ENCODE measurements at places on chromosomes 16 and 17. TPM values are rescaled to one million over a fixed set of nuclear protein-coding genes. Genes with fewer than 3 reads are reported as not detected.
A peak's percentile ranks its signal among the peaks of the same experiment; 100 is the strongest.

The SLFN11 gene
- total RNA-seq = 13.9 TPM

The TBC1D3C gene
- not detected for total RNA-seq

The GLIS2 gene
- 0.71 TPM for total RNA-seq

The LGALS9B gene
- total RNA-seq = not detected

The CES1 gene
- not detected for total RNA-seq

The ARHGDIG gene
- total RNA-seq = not detected

The HSD17B2 gene
- 2.0 TPM for total RNA-seq

GRCh38 chr16:67346341-67346740 is 19.7 kb downstream of the LRRC36 start:
- no peak for DNase-seq

DNA sequence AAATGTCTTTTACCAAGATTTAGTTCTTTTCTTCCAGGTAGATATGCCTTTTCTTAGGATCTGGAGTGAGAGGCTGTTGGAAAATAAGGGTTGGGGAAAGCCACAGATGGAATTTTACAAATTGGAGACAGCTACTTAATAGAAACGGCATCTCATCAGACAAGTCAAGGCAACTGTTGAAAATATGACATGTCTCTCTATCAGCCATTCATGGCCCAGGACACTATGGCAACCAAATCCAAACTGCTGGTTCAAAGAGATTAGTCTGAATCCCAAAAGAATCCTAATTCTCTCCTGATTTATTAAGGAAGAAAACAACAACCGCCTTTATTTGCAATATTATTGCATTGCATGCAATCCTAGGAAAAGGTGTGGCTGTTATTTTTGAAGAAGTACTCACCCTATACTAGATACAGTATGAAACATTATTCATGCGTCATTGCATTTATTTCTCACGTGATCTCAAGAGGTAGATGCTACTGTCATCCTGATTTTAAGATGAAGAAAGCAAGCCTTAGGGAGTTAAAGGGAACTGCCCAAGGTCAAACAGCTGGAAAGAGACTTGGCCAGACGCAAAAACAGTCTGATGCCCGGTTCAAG is 12.6 kb upstream of the CEP20 start:
- DNase-seq = no peak

DNA sequence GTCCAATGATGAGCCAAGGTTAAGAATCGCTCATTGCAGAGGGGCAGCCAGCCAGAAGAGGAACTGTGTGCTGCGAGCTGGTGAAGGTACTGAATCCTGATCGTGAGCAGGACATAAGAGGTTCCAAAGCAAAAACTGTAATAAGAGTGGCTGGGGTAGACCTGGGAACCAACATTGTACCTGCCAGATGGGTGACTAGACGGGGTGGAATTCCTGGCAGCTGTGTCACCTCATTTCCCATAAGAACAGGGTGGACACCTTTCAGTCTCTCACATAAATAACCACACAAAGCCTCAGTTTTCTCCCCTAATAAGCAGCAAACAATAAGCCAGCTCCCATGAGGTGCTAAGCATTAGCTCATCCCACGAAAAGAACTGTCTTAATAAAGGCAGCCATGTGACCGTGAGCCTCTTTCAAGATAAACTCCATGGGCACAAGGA is 290.3 kb downstream of the SOX9 start:
- DNase-seq = no peak

DNA sequence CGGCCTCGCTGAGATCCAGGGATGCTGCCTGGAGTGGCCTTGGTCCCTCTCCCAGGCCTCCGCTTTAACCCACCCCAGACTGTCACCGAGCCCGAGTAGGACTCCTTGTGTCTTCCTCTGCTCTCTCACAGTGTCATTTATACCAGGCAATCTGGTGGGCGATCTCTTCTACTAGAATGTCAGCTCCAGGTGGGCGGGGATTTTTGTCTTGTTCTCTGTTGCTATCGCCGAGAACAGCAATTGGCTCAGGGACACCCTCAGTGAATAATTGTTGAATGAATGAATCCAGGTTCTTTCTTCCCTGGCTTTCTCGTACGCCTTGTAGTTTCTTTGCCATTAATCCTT is 591 bp downstream of the DHX38 start:
- no peak for DNase-seq

DNA sequence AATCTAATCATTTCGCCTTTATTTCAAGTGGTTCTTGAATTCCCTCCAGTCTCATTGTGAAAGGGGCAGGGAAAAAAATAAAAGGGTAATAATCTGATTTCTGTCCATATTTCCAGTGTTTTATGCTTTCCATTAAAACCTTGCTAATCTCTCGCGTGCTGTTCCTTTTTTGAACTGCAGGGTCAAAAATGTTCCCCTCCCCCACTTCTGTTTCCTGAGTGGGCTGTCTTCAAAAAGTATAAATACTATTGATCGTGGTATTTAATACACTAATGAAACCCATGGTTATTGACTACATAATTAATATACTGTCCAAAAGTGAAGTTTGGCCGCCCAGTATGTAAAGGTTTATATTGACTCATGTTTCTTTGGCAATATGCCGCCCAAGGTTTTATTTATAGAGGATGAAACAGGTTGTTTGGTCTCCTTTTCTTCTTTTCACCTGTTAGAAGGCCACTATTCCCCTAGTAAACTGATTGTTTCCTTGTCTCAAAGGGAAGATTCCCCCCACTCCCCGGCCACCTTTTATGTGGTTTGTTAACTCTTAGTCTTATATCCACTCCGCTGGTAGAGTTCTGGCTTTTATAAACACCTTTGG is 69.7 kb downstream of the RPA1 start:
- no peak for DNase-seq

DNA sequence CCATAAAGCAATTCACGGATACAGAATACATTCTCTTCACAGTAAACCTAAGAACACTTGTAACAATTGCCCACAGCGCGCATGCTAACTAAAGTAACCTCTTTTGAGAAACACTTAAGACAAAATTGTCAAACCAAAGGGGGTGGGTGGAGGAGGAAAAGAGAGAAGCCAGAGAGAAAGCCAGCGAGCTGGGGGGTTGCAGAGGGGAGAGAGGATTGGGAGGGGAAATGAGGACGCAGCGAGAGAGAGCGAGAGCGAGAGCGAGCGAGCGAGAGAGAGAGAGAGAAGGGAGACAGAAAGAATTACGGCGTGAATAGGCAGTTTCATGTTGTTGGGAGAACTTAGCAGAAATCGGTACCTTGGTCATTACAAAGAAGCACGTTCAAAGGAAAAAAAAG is 1.6 kb upstream of the HOXB7 start:
- no peak for DNase-seq

- DNase-seq = no peak
These were observed 395.7 kb upstream of the ASIC2 start for GRCh38 chr17:33688771-33689170.

- DNase-seq = no peak
These were observed 7.0 kb upstream of the CDC42EP4 start for GRCh38 chr17:73318836-73319235.

- peak; percentile 47 for DNase-seq
These were observed 26.9 kb upstream of the ZNF750 start for GRCh38 chr17:82866590-82867191.

GRCh38 chr16:82358161-82358560 is 188.1 kb upstream of the MPHOSPH6 start:
- DNase-seq = no peak

DNA sequence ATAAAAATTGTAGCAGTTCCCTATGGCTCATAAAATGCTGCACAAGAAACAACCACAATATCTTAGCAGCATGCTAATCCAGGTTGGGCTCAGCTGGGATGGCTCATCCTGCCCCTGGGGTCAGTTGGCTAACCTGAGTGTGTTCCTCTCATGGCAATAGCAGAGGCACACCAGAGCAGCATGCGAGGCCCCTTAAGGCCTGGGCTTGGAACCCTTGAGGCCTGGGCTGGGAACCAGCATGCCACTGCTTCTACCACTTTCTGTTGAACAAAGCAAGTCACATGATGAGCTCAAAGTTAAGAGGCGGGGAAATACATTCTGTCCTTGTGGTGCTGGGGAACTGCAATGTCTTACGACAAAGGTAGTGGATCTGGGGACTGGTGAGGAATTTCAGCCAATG is 154.4 kb upstream of the FOXF1 start:
- no peak for DNase-seq

DNA sequence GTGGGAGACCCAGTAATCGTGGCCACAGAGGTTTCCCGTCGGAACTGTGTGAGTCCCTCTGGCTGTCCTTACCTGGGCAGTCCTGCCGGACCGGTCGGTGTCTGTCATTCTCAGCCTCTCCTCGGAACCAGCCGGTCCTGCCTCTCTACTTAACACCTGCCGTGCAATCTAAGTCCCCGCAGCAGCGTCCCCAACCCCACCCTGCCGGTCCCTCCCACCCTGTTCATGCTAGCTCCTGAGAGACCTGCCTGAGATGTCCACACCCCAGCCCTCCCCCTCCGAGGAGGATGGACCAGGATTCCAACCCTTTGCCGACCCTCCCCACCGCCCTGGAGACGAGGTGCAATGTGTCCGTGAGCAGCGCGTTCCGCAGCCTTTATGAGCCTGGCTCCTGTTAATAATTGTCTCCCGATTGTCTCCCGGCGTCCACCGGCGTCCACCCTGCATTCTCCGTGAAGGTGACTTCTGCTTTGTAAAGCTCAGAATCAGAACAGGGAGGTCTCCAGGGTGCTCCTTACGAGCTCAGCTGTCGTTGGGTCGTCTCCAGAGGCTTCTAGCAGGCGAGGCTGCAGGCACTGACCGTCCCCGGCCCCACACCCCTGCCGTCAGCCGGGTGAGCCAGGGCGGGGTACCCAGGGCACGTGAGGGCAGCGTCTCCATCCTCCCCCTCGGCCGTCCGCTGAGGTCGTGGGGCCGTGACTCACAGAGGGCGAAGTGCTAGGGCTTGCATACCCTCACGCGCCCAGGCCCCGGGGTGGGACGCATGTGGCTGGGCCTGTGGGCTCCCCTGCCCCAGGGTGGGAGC is 10.1 kb downstream of the METRNL start:
- DNase-seq = no peak

DNA sequence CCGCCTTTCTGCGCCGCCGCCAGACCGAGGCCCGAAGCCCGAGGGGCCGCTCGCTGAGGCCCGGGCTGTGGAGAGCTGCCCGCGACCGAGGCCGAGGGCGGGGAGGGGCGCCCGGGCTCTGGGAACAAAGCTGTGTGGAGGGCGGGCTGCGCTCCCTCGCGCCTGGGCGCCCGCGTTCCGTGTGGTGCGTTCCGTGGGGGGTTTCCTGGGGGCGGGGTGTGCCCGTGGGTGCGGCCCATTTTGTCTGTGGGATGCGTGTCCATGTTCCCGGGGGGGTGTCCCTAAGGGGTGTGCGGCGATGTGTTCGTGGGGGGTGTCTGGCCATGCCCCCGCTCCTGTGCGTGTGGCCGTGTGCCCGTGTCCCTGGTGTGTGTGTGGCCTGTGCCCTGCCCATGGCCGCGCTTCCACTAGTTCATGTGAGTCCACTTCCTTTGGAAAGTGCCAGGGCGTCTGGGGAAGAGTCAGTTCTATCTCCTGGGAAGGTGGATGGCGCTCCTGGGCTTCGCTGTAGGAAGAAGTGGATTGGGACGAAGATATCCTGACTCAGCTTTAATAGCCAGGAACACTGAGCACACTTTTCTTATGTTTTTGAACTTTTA is 520 bp downstream of the JPT2 start:
- peak; percentile 83 for DNase-seq

GRCh38 chr17:67390646-67391361 is 13.7 kb downstream of the PITPNC1 start:
- DNase-seq = peak; percentile 86

DNA sequence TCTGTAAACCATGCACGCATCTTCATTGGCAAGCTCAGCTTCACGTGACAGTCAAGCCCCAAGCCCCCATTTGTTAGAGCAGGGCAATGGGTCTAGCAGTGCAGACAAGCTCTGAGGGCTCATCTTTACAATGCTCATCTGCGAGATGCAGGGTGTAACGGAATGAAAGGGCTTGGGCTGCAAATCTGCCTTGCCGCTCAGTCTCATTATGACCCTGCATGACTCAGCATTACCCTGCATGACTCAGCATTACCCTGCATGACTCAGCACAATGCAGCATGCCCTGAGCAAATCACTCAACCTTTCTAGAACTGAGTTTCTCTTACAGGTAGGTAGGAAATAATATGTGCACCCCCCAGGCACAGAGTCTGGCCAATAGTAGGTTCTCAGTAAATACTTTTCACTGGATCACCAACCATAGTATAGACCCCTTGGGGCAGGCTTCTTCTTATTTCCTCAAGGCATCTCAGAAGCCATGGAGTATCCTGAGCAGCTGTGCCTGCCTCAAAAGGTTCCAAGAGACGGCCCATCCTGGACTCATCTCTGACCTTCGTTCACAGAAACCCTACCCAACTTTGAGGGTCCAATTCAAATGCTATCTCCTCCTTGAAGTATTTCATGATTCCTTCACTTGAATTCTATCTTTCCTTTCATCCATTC is 391.3 kb upstream of the CDH5 start:
- DNase-seq = peak; percentile 46

GRCh38 chr16:79452671-79453070 is 147.9 kb downstream of the MAF start:
- DNase-seq = no peak

DNA sequence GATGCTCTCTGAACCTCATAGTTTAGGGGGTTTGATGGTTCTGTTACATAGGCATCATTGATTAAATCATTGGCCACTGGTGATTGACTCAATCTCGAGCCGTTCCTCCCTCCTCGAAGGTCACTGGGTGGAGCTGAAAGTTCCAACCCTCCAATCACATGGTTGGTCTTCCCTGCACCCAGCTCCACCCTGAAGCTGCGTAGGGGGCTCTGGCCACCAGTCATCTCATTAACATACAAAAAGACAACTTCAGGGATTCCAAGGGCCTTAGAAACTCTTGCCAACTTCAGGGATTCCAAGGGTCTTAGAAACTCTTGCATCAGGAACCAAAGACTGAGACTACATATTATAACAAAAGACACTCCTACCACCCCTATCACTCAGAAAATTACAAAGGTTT is 306.5 kb upstream of the TNRC6C start:
- no peak for DNase-seq

DNA sequence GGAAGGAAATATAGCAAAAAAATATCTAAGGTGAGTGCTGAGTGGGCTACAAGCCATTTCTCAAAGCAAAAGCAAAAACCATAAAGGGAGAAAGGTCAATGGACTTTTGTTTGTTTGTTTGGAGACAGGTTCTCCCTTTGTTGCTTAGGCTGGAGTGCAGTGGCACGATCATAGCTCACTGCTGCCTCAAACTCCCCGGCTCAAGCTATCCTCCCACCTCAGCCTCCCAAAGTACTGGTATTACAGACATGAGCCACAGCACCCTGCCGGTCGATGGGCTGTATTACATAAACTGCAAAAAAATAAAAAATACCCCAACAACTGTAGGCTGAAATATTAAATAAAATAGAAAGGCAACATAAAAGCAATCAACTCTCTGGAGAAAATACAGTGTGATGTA is 3.5 kb upstream of the RBBP6 start:
- no peak for DNase-seq
